Pons (tissue), 1 donor: ENCODE measurements at places on chromosomes 5 and 9.

- no peak for DNase-seq
These were observed 39.0 kb downstream of the DDX31 start for GRCh38 chr9:132630811-132631210.

DNA sequence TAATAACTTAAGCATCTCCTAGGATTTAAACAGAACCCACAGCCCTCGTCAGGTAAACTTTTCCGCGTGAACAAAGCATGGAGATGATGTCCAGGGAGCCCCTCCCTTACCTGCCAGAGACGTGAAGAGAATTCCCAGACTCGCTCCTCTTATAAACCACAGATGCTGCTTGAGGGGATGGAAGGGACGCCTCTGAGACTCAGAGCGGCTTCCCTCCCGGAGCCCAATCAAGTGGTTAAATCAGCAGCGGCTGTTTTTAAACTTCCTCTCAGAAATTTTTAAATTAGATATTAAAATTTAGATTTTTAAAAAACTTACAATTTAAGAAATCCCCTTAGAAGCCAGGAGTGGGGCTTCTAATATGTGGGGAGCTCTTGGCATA is 71.8 kb downstream of the RAPGEF1 start:
- no peak for DNase-seq

GRCh38 chr5:147751156-147751830 is 31.2 kb downstream of the JAKMIP2 start:
- peak; percentile 92 for DNase-seq

DNA sequence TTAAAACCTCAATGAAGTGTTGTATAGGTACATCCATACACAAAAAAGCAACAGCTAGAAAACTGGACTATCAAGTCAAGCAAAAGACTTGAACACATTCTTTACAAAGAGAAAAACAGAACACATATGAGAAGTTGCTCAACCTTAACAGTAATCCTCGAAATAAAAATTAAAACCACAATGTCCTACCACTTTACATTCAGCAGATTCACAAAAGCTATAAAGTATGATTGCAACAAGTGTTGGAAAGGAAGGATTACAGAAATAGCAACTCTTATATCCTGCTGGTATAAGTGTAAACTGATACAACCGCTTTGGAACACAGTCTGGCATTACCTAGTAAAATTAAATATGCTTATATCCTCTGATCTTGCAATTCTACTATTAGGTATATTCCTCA is 28.5 kb upstream of the GOLGA1 start:
- DNase-seq, result no peak

- DNase-seq, result no peak
These were observed 34.3 kb downstream of the S1PR3 start for GRCh38 chr9:89025553-89025952.

DNA sequence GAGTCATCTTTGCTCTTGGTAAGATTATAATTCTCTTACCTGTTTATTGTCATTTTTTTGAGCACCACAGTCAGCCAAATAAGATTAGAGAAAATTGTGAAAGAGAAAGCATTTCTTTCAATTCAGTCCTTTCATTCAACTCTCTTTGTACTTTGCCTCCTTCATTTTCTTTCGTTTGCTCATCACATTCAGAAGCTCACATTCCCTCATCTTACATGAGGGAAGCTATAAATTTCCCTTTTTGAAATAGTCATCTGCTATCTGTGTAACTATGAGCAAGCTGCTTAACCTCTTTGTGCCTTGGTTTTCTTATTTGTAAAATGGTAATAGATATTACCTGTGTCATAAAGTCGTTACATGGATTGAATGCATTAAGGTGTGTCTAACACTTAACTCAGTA is 41.4 kb downstream of the PAM start:
- no peak for DNase-seq

DNA sequence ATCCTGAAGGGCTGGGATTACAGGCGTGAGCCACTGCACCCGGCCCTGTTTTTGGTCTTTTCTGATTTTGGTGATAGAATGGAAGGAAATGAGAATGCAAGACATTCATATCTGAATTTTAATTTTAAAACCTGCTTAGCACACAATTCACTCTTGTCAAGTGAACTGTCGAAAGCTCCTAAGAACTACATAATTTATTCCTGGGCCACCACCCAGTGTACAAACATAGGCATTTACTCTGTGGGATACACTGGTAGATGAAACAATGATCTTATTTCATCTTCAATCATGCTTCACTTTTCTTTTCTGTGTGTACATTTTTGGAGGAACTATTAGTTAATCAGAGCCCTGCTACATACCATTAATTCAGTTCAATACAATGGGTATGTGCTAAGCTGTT is 227.3 kb downstream of the EBF1 start:
- no peak for DNase-seq

DNA sequence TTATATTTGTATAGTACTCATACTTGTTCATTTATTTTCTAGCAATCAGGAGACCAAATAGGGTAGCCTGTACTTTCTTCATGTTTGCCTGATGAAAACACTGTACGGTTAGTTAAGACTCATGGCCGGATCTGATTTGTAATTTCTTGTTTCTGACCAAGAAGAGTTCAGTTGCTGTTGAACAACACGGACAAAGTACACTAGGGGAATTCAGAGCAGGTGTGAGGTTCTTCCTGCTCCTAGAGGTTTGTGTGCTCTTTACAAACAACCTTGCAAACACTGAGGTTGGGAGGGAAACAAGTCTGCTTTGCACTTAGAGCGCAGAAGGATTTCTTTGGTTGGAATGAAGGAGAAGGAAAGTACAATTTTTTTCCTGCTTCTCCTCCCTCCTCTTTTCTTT is 69.7 kb downstream of the TRIO start:
- DNase-seq, result no peak

DNA sequence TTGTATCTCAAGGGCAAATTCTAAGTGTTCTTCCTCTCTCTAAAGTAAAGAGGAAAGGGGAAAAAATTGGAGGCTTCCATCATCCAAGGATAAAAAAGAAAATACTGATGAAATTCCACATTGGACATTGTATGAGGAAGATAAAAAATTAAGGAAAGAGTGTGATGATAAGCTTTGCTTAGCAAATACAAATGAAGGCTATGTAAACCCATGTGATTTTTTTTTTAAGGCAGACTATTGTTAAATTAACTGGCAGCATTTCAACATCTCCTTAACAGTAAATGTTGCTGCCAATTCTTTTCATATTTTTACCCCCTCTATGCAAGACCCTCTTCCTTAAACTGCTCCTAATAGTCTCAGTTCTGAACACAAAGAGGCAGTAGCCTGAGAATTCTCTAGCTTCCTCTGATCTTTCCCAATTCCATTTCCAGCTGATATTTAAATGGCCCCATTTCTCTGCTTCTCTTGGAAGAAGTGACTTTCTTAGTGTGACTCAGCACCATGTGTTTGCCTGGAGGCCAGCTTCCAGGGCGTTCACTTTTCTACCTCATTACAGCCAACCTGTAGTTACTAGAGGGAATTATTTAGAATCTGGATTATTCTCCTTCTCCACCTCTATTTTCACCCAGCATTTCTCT is 159.7 kb downstream of the TLE1 start:
- DNase-seq, result no peak

DNA sequence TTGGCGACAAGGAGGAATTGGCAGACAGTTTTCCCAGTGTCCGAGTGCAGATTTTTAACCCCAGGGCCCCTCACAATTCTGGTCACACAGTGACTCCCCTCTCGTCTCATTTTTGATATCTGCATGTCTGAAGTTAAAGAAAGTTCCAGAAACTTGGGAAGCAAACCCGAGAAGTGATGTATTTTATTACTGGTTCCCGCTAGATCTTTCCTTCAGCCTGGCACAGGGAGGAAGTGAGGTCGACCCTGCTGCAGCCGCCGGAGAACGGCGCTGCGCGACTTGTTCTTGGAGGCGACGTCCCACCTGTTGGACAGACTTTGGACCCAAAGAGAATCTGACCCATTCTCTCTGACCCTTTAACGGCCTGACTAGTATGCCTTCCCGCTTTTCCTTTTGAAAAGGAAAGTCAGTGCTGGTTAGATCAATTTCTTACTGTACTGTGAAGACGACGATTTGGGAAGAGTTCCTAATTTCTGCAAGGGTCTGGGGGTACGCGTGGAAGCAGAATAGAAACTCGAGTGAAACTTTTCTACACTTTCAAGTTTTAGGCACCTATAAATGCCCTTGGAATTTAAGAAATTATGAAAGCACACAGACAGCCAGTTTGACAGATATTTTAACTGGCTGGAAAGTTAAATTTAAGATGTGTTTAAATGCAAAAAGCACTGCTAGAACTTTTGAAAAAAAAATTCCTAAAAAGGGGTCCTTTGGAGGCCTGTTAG is 744 bp downstream of the OTULIN start:
- DNase-seq, result peak; percentile 61

DNA sequence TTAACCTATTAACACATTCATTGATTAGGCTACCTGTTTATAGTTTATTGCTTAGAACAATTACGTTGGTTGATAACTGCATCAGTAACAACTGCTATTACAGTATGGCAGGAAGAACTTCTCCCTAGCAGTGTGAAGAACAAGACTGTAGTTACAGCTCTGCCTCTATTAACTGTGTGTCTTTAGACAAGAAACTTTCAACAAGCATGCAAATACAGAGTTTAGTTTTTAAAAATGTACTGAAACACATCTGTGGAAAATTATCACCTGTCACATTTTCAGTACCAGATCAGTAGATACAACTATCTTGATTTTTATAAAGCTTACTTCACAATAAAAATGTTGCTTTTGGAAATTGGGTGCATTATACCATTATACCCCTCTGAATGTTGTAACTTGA is 22.2 kb downstream of the ELL2 start:
- no peak for DNase-seq

DNA sequence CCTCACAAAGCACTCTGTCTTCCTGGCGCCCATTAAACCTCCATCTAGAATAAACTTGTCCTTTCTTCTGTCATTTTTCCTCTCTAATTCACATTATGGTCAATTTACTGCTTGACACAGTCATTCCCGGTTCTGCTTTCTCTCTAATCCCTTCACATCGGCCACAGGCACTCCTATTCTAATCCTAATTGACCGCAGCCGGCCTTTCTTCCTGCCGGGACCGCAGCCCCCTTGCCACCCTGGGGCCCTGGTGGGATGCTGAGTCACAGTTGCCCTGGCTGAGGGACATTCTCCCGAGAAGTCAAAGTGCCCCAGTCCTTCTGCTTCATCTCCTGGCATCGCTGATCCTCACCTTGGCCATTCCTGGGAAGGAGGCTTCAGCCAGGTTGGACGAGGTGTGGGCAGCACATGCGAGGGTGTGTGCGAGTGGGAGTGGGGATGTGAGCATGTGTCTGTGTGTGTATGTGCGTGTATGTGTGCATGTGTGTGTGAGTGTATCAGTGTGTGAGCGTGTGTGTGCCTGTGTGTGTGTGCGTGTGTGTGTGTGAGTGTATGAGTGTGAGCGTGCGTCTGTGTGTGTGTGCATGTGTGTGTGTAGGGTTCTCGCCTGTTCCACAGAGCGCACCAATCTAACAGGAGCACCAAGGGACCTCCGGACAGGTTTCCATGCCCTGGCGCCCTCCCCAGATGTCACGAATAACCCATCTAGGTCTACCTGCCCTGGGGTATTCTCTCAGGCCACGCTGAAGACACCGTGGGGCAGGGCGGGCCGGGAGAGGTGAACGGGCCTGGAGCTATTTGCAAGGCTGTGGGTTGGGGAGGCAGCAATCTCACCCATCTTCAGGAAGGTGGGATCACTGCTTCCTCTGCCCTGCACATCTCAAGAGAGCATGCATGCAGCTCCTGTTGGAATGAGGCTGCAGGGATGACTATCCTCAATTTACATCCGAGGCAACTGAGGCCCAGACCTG is 191.2 kb downstream of the PAX5 start:
- no peak for DNase-seq

- DNase-seq, result peak; percentile 31
These were observed 685 bp downstream of the SLC24A2 start for GRCh38 chr9:19788152-19788551.

DNA sequence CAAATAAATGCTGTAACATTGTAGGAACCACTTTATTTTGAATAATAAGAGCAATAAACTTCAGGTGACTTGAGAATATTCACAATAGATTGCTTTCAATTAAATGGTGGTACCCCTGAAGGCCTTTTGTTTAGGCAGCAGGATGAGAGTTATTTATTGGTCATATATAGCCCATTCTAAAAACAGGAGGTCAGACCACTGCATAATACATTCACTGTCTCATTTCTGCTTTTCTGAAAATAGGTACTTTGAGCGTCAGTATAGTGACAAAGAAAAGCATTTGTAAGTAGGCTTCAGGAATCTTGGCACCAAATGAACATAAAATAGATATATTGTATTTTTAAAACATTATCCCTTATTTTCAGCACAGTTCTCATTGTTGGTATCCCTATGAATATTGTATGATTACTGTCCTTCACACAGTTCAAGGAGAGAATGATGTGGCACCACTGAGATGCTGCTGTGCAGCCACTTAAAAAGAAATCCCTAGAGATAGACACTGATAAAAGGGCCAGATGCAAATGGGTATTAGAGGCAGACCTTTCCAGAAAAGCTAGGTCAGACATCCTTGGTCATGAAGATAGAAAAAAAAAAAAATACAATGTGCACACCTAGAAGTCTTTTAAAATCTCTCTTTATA is 381.8 kb upstream of the ST8SIA4 start:
- DNase-seq, result no peak

DNA sequence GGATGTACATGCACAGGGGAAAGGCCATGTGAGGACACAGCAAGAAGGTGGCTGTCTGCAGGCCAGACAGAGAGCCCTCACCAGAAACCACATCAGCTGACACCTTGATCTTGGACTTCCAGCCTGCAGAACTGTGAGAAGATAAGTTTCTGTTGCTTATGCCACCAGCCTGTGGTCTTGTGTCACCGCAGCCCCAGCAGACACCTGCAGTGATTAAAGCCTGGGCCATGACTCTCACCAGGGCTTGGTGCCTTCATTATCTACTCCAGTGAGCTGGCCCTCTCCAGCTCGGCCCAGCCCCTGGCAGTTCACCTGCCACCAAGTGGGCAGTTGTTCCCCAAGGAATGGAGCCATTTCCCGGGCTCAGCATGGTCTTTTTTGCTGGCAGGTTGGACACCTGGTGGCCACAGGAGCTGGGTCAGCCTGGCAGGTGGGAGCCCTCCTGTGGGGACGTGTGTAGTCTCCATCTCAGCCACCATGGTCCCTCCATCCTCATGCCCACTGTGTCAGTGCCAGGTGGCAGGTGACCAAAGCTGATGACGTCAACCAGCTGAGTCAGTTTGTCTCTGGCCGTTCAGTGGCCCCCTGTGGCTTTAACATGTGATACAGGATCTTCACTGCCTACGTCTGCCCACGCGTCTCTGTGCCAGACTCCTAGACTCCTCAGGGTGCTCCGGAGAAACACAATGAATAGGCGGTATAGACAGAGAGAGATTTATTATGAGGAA is 99.9 kb upstream of the PPP1R26 start:
- no peak for DNase-seq

DNA sequence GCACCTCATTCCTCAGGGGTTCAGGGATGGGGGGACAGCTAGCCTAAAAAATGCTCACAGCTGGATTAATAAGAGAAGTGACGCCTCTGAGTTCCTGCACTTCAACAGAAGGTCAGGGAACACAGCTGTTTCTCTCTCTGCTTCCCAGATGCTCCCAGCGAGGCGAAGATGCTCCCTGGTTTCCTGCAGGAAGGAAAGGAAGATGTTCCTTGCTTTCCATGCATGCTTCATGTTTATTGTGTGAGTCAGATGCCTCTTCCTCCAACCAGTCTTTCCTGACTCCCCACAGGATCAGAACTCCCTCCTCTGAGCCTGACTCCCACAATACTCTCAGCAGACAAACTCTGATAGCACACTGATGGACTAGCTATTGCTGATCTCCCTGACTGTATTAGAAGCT is 71.9 kb downstream of the MFAP3 start:
- DNase-seq, result no peak
